Uterine smooth muscle cell (primary cell): ENCODE measurements at places on chromosomes 6 and 20. TPM values are rescaled to one million over a fixed set of nuclear protein-coding genes. Genes with fewer than 3 reads are reported as not detected.

LRFN2 gene
- total RNA-seq, result not detected in 2 replicates

MEP1A gene
- total RNA-seq, result not detected in 2 replicates

DLK2 gene
- total RNA-seq, result 0.66 and 1.1 TPM in 2 replicates

SLC17A3 gene
- total RNA-seq, result not detected in 2 replicates

CFAP61 gene
- total RNA-seq, result 0.22 and 0.25 TPM in 2 replicates

LY86 gene
- not detected in 2 replicates for total RNA-seq

MMP24OS gene
- 7.1 and 17.0 TPM in 2 replicates for total RNA-seq

MYBL2 gene
- total RNA-seq, result 3.0 and 16.8 TPM in 2 replicates

GPSM3 gene
- 0.44 and 0.87 TPM in 2 replicates for total RNA-seq

STXBP5 gene
- total RNA-seq, result 65.1 and 110 TPM in 2 replicates

CDSN gene
- total RNA-seq, result not detected in 2 replicates

PEX7 gene
- total RNA-seq, result 14.9 and 15.0 TPM in 2 replicates

POM121L2 gene
- total RNA-seq, result not detected in 2 replicates

TUBB2B gene
- 0.89 and 4.2 TPM in 2 replicates for total RNA-seq
